H1 (cell line): ENCODE measurements at places on chromosomes 6 and 20.
A peak's percentile ranks its signal among the peaks of the same experiment; 100 is the strongest.

GRCh38 chr6:38176797-38177751 is 357.5 kb downstream of the ZFAND3 start:
- no peak for DNase-seq

DNA sequence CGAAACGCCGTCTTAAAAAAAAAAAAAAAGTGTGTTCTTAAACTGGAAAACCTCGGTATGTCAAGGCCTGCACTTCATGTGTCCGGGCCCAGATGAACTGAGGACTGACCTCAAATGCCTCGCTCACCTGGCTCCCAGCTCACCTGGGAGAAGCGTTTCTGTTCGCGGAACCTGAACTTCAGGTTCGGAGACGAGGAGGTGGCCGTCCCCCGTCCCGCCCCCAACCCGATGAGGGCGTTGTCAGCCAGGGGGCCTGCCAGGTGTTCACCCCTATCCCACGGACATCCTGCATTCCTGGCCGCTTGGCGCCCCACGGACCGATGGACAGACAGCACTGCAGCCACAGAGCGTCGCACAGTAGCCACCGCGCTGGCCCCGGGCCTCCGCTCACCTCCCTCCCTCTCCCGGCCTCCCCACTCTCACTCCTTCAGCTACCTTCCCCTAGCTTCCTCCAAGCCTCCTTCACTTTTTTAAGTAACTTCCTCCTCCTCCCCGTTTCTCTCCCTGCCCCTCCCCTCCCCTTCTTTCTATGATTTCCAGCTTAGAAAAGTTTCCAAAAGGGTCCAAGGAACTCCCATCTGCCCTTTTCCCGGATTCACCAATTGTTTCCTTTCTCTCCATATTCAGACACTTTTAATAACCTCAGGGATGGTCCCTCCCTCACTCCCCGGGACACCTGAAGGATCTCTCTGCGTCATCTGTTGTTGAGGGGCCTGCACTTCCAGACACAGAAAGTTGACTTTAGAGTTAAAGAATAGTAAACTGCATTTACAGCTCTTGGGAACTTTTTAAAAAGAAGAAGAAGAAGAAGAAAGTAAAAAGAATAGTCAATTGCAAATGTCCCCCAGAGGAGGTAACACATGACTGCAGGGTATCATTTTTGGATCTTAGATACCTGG is 22.7 kb upstream of the MCM3 start:
- DNase-seq = peak; percentile 74

GRCh38 chr6:151067684-151068596 is 171.8 kb upstream of the AKAP12 start:
- DNase-seq = no peak

DNA sequence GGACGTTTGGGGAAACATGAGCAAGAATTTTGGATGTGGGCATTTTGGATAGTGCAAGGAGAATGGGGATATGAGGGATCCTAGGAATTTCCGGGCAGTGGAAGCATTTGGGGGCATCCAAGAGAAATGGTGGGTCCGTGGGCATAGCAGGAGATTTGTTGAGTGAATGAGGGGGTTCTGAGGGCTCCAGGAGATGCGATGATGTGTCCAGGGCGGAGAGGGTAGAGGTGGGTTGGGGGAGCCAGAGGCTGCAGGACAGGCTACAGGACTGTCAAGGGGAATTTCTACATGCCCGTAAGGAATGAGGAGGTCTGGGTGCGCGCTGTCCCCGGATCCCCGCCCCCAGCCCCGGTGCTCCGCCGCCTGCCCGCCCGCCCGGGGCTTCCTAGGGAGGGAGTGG is 364 bp downstream of the FRS3 start:
- DNase-seq = no peak
